ENCODE measurements at places on chromosomes 13 and 19.

GRCh38 chr13:31930490-31930889 lies 101.1 kb upstream of the FRY start:
- no peak for DNase-seq

- no peak for DNase-seq
Measured at GRCh38 chr19:49564616-49565045, 15.7 kb downstream of the NOSIP start.

DNA sequence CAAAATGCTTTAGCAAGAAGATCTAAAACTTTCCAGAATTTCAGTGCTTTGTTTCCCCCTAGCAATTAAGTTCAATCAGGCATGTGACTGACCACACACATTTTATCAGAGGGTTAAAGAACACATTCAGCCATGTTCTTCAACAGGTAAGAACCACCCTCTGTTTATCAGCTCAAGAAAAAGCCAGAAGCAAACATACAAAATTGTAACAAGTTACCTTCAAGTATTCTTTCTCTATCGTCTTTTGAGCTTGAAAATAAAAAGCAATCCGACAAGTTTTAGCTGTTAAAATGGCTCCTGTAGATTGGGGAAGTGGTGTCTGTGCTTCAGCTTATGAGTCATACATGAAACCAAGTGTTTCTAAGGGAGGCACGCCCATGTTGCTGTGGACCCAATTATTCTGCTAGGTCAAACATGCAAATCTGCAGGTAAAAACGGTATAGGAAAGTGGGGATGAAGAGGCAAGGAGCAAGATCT lies at the start of gene ELF1:
ELF1 (minus strand) TSS at position 306 of the 477 bp plus-strand sequence. CDS start 37,262 bp downstream, outside the sequence.
- no peak for DNase-seq

GRCh38 chr19:5059213-5059574 lies 90.3 kb downstream of the KDM4B start:
- DNase-seq, result no peak

GRCh38 chr13:37700887-37701286 lies 102.3 kb upstream of the POSTN start:
- DNase-seq, result no peak

- DNase-seq, result no peak
Measured at GRCh38 chr19:18284712-18285360, 3.4 kb upstream of the JUND start.

DNA sequence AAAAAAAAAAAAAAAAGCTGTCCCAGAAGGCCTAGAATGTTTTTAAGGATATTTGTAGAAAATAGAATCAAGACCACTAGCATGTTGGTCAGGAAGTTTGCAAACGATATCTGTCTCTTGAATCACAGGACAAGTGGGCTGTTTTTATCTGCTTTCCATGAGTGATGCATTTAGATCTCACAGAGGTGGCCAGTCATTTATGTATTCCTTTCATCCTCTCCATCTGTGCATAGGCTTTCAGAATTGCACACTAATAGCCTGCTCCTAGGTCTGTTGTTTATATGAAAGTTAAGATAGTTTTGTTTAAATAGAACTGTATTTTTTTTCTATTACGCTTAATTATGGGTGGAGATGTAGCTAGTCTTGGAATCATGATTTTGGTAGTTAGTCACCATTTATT lies 289.5 kb downstream of the SHISA2 start:
- DNase-seq, result no peak

GRCh38 chr13:34343413-34343940 lies 525.5 kb downstream of the RFC3 start:
- DNase-seq, result no peak

DNA sequence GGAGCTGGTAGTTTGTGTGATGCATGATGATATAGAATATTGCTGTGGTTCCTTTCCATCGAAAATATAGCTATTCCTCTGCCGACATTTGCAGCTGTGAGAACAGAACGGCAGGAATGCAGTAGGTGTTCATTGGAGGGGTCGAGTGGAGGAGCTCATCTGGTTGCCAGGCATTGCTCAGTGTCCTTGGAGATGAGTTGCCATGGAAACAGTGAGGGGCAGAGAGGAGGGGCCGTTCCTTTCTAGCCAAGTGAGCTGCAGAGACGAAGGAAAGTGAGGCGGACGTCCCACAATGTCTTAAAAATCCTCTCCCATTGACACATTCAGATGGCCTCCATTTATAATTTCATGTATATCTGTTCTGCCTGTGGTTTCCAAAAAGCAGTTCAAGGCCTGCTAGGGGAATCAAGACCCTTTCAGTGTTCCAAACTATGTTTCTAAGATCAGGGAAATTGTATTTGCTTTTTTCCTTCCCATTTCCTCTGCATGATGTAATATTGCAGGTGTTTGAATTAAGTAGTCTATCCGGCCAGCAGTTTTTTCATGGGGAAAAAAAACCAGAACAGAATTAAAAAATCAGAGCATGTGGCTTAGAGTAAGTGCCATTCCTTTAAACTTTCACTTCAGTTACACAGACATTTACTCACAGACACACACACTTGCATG lies 41.2 kb upstream of the ZNF835 start:
- no peak for DNase-seq

GRCh38 chr13:106555631-106556328 lies 12.2 kb downstream of the ARGLU1 start:
- no peak for DNase-seq

DNA sequence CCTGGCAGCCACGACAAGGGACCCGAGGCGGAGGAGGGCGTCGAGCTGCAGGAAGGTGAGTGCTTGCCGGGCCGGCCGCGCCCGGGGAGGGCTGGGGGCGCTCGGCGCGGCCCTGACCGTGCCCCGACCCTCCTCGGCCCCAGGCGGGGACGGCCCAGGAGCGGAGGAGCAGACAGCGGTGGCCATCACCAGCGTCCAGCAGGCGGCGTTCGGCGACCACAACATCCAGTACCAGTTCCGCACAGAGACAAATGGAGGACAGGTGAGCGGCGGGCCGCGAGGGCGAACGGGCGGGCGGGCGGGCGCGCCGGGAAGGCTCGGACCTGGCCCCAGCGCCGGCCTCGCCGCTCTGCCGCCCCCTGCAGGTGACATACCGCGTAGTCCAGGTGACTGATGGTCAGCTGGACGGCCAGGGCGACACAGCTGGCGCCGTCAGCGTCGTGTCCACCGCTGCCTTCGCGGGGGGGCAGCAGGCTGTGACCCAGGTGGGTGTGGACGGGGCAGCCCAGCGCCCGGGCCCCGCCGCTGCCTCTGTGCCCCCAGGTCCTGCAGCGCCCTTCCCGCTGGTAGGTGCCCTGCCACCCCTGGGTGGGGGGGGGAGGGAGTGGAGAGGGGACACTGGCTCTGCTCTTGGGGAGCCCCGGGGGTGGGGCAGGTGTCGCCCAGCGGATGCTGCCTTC lies 816 bp downstream of the USF2 start:
- peak; percentile 94 for DNase-seq

DNA sequence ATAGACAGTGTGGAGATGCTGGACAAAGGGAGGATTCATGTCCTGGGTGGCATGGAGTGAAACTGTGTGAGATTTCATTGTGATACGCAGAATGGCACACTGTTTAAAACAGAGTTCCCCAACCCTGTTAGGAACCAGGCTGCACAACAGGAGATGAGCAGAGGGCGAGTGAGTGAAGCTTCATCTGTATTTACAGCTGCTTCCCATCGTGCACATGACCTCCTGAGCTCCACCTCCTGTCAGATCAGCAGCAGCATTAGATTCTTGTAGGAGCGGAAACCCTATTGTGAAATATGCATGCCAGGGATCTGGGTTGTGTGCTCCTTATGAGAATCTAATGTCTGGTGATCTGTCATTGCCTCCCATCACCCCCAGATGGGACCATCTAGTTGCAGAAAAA lies 72.5 kb downstream of the RAP2A start:
- DNase-seq, result no peak

DNA sequence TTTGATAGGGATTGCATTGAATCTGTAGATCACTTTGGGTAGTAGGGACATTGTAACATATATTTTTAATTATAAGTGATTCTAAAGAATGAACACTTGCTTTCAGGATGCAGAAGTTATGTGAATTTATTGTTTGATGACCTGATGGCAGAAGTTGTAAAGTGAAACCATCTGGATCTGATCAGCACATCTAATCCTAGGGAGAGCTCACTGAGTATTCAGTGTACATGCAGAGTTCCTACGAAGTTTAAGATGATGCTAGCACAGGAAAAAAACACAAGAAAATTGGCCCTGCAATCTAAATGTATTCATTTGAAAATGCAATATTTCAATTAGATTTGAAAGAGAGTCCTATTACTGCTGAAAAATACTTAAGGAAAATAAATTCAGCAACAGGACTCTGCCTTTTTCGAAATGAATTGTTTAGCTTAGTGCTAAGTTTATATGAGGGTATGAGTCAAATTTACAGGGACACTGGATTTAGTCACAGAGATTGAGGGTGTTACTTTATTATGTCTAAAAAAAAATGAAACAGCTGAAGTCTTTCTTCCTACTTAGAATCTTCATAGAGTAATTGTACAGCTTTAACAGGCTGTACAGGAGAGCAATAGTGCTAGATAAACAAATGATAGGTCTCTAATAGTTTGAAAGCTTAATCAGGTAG lies 385.7 kb downstream of the DCT start:
- no peak for DNase-seq

- no peak for DNase-seq
Measured at GRCh38 chr13:110625771-110626321, 10.5 kb downstream of the NAXD start.

- DNase-seq, result no peak
Measured at GRCh38 chr13:37068962-37069361, 9.5 kb upstream of the SUPT20H start.

GRCh38 chr19:589693-590395 lies at the start of gene HCN2:
Gene HCN2 (plus strand): TSS chr19:589881. CDS start chr19:589946, 65 bp downstream.
- DNase-seq, result no peak

GRCh38 chr13:33127009-33127551 lies 110.9 kb downstream of the KL start:
- DNase-seq, result no peak

- DNase-seq, result peak; percentile 65
Measured at GRCh38 chr13:62357887-62358645, 942.4 kb upstream of the PCDH20 start.

DNA sequence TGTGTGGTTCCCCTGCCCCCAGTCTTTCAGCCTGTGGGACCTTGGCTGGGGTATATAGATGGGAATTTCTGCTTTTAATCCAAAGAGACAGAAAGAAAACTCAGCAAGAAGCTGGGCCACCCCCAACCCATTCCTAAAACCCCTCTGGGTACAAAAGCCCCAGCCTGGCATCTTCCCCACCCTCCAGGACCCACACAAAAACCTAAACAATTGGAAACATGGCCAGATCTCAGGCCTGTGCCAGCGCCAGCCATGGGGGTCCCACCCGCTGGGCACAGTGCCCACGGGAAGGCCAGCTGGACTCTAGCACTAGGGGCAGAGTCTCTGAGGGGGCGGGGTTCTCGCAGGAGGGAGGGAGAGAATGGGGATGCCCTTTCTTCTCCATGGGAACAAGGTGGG lies 8.6 kb downstream of the LYL1 start:
- DNase-seq, result no peak

GRCh38 chr19:8515317-8515716 lies 1.4 kb upstream of the ZNF414 start:
- DNase-seq, result no peak

GRCh38 chr19:18385359-18385674 lies 641 bp upstream of the GDF15 start:
- DNase-seq, result no peak

DNA sequence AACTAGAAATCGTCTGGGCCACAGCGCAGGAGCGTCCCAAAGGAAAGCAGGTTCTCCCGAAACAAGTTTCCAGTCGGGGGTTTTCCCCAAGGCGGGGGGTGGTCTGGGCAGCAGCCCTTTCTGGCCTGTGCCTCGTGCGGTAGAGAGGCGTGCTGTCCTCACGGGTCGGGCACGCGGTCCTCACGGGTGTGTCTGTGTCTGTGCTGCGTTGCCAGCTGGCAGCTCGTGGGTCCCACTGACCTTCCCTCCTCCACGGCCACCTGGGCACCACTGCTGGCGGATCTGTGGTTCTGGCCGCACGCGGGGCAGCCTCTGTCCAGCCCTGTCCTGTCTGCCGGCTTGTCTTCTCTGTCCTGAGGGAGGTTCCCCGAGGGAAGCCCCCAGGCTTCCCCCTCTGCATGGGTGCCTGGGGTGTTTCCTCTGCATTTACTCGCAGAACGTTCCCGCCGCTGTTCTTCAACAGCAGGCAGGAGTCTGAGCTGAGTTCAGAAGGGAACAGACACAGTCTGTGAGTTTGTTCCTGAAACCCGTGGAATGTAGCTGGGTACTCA lies 98.2 kb upstream of the MCF2L start:
- DNase-seq, result no peak

DNA sequence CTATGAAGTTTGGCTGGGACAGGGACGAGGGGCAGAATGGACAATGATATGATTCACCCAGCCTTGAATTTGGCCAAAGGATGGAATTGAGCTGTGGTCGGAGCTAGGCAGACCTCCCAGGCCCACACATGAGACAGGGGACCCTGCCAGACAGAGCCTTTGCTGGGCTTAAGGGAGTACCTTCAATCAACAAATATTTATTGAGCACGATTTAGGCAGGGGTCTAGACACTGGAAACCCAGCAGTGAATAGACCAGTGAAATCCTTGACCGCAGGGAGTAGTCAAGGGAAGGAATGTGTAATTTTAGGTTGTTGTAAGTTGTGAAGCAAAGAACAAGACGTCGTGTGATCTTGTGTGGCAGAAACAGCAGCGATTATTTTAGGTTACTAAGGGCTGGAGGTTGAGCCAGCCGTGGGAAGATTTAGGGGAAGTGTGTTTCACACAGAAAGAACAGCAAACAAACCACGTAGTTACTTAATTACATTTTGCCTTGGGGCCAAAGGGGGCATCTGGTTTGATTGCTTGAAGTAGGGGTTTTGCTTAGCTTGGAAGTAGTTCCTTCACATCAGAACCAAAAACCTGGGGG lies 16.9 kb upstream of the AP1M2 start:
- DNase-seq, result no peak

DNA sequence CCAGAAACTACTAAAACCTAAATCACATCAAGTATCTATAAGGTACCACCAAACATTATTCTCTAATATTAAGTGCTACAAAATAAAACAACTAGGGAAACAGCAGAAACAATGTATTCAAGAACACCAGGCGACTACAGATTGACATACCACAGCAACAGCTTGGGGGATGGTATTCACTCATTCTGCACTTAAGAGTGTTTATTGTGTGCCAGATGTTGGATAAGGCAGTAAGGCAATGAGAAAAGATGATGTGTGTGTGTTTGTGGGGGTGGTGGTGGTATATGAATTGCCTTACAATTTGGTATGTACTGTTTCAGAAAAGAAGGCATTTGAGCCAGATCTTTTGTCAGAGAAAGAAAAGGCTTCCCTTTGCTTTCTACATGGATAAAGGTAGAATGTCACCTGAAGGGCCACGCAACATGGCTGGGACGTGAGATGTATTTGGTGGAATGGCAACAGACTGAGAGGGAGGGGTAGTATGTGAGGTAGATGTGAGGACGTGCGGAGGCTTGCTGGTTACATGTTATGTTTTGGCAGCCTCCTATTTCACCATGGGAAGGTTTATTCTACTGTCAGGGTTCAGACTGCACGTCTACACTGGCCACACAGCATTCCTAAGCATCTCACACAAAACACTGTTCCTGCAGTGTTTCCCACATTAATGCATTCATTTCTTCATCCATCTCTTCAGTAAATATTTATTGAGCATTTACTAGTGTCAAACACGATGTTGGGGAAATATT lies 300.7 kb downstream of the KLF12 start:
- no peak for DNase-seq

- peak; percentile 47 for DNase-seq
Measured at GRCh38 chr13:21242236-21242635, 65.8 kb downstream of the MRPL57 start.

GRCh38 chr13:103007427-103007762 lies 58.8 kb downstream of the SLC10A2 start:
- DNase-seq, result no peak
